ENCODE measurements at places on chromosomes 3 and 15.

DNA sequence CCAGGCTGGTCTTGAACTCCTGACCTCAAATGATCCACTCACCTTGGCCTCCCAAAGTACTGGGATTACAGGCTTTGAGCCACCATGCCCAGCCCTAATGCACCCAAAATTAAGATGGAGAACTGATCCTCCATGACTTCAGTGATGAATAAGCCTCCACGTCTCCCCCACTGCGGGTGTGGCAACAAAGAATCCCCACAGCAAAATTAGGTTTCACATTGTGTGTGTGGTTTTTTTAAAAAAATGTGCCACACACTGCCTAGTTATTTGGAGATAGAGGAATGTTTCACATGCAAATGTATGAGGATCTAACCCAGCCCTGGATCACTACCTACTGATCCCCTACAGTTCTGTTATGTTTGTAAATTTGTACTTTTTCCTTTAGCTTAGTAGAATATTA, 17.3 kb downstream of the HDAC11 start:
- no peak for DNase-seq

GRCh38 chr3:154040283-154040682, 80.9 kb upstream of the ARHGEF26 start:
- DNase-seq: no peak

- no peak for DNase-seq
Observed at GRCh38 chr15:69232765-69233164, 65.9 kb upstream of the PAQR5 start.

- no peak for DNase-seq
Observed at GRCh38 chr3:43963208-43963607, 272.5 kb downstream of the ABHD5 start.

GRCh38 chr3:81005992-81006391, 755.5 kb downstream of the GBE1 start:
- DNase-seq: no peak

GRCh38 chr3:157857440-157857839, 248.8 kb downstream of the SHOX2 start:
- no peak for DNase-seq

DNA sequence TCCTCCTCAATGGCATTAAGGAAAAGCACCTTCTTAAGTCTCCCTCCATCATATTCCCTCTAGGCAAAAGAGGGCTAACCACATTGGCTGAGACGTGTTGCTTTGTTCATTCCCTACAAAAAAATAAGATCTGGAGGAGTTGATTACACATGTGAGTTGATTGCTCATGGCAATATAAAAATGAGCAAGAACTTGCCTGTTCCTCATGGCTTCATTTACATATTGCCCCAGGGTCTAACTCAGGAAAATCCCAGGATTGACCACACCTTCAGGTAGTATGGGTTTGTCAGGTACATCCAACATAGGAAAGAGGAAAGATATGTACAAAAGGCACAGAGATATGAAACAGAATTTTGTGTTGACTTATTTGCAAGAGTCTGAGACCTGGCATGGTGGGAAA, 35.5 kb downstream of the NFKBIZ start:
- DNase-seq: no peak

- DNase-seq: no peak
Observed at GRCh38 chr3:198081421-198081844, 121.4 kb downstream of the LMLN start.

GRCh38 chr3:108894981-108895380, 58.7 kb downstream of the GUCA1C start:
- DNase-seq: no peak

- no peak for DNase-seq
Observed at GRCh38 chr3:25960776-25961175, 170.9 kb downstream of the OXSM start.

DNA sequence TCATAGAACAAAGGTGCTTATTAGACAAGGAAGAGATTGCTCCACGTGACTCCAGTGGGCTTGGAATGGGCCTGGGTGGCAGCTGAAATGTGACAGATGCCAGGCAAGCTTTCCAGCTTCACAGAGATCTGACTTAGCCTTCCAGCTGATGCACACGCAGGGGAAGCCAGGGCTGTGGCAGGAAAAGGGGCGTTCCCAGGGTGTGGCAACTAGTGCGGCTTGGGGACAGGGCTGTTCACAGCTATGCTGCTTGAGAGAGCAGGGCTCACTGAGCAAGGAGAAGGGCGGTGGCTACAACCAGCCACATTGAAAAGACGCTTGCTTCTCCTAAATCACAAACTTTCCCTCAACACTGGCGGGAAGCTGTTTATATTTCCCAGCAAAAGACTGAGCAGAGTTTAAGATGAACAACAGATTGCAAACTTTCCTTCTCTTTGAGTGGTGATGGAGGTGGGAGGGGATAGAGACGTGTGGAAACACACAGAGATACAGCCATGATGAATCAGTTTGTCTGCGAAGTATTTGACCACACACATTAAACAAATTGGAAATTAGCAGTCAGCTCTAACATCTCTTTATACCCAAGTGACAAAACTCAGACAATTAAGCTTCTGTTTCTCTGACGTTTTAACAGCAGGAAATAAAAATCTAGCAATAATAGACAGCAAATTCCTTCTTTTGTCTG, 127.5 kb downstream of the BDH1 start:
- peak; percentile 23 for DNase-seq

- no peak for DNase-seq
Observed at GRCh38 chr3:2856138-2857133, 253.7 kb downstream of the IL5RA start.
